ENCODE measurements at places on chromosomes 3 and 15.

GRCh38 chr3:195715583-195716266 is 5.1 kb upstream of the MUC20 start:
- H3K36me3 ChIP-seq: no peaks in the 10 kb centered on the region
- no peak overlapping the region for H3K4me3 ChIP-seq
- DNase-seq: no peak

GRCh38 chr3:127889461-127889863 is 25.6 kb upstream of the KBTBD12 start:
- DNase-seq: no peak
- peaks cover 10% of the 10 kb centered on the region for H3K36me3 ChIP-seq
- H3K4me1 ChIP-seq: no peaks in the 10 kb centered on the region
- no peaks in the 10 kb centered on the region for H3K27me3 ChIP-seq
- no peak overlapping the region for H3K27ac ChIP-seq
- no peak overlapping the region for H3K4me3 ChIP-seq

DNA sequence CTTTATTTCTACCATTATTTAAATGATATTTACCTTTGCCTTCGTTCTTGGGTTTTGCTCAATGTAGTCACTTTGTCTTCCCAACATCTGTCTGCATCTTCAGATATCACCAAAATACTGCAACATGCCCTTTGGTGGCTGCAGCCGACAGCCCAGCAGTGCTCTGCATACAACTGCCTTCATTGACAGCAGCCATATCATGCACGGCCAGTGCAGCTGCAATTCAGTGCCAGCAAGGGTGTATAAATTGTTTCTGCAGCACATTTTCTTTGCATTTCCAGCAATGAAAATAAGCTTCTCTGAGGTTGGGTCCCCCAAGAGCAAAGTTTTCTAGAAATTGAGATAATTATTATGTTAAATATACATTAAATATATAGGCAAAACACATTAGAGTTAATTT is 6.0 kb upstream of the PLSCR5 start:
- no peaks in the 10 kb centered on the region for H3K36me3 ChIP-seq
- no peaks in the 10 kb centered on the region for H3K27me3 ChIP-seq
- DNase-seq: no peak
- no peak overlapping the region for H3K4me3 ChIP-seq
- H3K4me1 ChIP-seq: no peaks in the 10 kb centered on the region

DNA sequence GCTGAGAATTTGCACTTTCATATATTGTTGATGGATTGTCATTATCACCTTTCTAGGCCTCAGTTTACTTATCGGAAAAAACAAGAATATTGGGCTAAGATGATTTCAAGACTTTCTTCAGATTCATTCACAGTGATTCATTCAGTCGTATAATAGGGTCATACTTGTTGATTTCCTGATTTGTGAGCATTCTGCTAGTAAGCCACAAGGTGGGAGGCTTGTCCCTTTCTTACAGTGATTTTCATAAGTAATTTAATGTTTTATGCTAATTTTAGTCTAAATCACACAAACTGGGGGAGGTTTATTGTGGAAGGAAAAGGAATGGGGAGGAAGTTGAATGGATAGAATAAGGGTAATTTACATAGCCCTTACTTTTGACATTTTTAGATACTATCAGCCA is 126.8 kb upstream of the GOLGA6L4 start:
- no peak overlapping the region for H3K4me3 ChIP-seq
- H3K4me1 ChIP-seq: no peaks in the 10 kb centered on the region
- no peak for DNase-seq
- H3K36me3 ChIP-seq: no peaks in the 10 kb centered on the region
- H3K27ac ChIP-seq: no peak overlapping the region

- H3K27me3 ChIP-seq: no peaks in the 10 kb centered on the region
- H3K4me3 ChIP-seq: no peak overlapping the region
- no peaks in the 10 kb centered on the region for H3K36me3 ChIP-seq
- H3K27ac ChIP-seq: no peak overlapping the region
- peaks cover 3% of the 10 kb centered on the region for H3K4me1 ChIP-seq
Measured at GRCh38 chr15:29449136-29449535, 179.5 kb upstream of the NSMCE3 start.

- H3K27me3 ChIP-seq: no peaks in the 10 kb centered on the region
- no peak overlapping the region for H3K4me3 ChIP-seq
- no peak overlapping the region for H3K27ac ChIP-seq
- no peaks in the 10 kb centered on the region for H3K4me1 ChIP-seq
Measured at GRCh38 chr3:195467641-195468390, 25.0 kb upstream of the ACAP2 start.

GRCh38 chr15:58331560-58331912 is 100.3 kb upstream of the LIPC start:
- no peak overlapping the region for H3K4me3 ChIP-seq
- H3K27ac ChIP-seq: peak overlapping the region; percentile 2
- peaks cover 15% of the 10 kb centered on the region for H3K36me3 ChIP-seq

GRCh38 chr3:38250198-38250597 is 15.4 kb upstream of the SLC22A13 start:
- no peak overlapping the region for H3K27ac ChIP-seq
- no peak overlapping the region for H3K4me3 ChIP-seq
- peaks cover 61% of the 10 kb centered on the region for H3K36me3 ChIP-seq
- H3K27me3 ChIP-seq: no peaks in the 10 kb centered on the region
- no peaks in the 10 kb centered on the region for H3K4me1 ChIP-seq
- no peak for DNase-seq

GRCh38 chr15:40105517-40106202 is 3.0 kb downstream of the BMF start:
- no peaks in the 10 kb centered on the region for H3K27me3 ChIP-seq
- H3K27ac ChIP-seq: no peak overlapping the region
- H3K36me3 ChIP-seq: peaks cover 33% of the 10 kb centered on the region
- no peak for DNase-seq
- peak overlapping the region; percentile 97 for H3K4me3 ChIP-seq

DNA sequence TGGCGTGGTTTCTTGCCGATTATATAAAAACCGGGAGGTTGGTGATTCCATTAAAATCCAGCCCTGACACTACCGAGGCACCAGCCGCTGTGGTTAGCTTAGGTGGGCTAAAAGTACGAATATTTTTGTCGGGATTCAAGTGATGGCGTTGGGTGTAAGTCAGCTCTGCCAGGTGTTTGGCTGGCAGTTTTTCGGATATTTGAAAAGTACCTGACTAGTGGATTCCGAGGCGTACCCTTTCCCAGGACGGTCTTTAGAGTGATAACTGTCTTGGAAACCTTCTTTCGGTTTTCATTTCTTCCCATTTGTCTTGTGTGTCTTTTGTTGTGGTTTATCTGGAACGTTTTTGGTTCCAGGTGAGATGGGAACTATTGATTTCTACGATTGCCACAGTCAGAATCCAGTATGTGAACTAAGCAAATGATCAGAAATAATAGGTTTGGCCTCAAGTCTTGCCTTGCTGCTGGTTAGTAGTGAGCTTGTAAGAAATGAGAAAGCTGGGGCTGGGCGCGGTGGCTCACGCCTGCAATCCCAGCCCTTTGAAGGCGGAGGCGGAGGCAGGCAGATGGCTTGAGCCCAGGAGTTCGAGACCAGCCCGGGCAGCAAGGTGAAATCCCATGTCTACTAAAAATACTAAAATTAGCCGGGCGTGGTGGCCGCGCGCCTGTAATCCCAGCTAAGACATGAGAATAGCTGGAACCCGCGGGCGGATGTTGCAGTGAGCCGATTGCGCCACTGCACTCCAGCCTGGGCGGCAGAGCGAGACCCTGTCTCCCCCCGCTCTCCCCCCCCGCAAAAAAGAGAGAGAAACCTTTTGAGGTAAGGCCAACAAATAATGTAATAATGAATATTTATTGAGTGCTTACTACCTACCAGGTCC is 1.4 kb downstream of the FYTTD1 start:
- H3K4me1 ChIP-seq: no peaks in the 10 kb centered on the region
- H3K4me3 ChIP-seq: peak overlapping the region; percentile 81
- H3K27ac ChIP-seq: no peak overlapping the region

DNA sequence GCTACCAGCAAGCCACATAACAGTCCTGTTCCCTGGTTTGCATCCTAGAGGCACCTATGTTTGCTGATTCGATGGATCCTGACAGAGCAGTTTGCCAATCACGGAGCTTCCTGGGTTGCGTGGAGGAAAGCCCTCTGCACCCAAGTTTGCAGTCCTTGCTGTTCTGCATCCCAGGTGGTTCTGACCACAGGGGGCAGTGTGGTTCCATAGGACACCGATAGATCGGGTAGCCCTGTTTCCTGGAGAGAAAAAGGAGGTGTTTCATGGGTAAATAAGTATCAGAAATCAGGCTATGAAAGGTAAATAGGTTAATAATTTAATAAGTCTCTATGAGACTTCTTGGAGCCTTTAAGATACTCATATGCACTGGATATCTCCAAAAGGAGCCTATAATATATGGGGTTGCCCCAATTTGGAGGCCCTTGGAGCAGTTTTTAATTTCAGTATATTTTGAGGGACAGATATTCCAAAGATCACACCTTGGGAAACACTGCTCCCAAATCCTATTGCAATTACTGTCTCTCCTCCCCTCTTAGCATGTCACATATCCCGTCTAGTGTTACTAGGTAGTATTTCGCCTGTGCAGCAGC is 194.6 kb upstream of the TPM1 start:
- H3K27me3 ChIP-seq: no peaks in the 10 kb centered on the region
- peak; percentile 83 for DNase-seq
- no peak overlapping the region for H3K27ac ChIP-seq
- peaks cover 27% of the 10 kb centered on the region for H3K4me1 ChIP-seq
- H3K36me3 ChIP-seq: 0 out of 3 replicates have a peak, but pooled peaks cover 2% of the 10 kb centered on the region

DNA sequence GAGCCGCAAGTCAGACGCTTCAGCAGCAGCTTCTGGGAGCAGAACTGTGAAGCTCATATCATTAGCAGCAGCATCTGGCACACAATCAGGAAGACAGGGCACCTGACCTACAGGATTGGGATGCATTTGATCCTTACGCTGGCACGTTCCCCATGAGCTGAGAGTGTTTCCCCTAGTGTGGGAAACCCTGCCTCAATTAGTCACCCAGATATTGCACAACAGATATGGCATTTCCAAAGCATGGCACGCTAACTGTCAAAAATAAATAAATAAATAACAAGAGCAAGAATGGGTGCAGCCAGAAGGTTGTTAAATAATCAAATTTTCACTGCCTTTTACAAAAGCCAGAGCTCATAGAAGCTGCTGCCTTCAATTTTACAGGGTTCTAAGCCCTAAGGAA is 189.6 kb upstream of the THBS1 start:
- H3K27ac ChIP-seq: no peak overlapping the region
- no peak overlapping the region for H3K4me3 ChIP-seq
- no peaks in the 10 kb centered on the region for H3K27me3 ChIP-seq

GRCh38 chr3:167445491-167445890 is 28.4 kb downstream of the SERPINI2 start:
- no peak for DNase-seq
- no peak overlapping the region for H3K4me3 ChIP-seq
- peaks cover 2% of the 10 kb centered on the region for H3K36me3 ChIP-seq
- H3K4me1 ChIP-seq: no peaks in the 10 kb centered on the region
- H3K27ac ChIP-seq: no peak overlapping the region

DNA sequence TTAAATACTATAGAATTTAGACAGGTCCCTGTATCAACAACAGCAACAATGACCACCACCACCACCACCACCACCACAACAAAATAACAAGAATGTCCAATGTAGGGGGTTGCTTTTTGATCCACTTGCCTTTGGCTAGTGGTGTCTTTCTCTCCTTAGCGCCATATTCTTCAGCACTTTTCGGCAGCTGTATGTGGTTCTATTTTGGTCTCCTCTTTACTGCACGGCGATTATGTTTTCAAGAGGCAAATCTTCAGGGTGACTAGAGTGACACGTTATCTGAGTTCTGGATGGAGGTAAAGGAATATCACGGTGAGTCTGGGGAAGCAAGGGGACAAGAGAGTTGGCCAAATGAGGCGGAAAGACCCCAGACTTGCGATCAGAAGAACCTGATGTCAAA is 56.1 kb downstream of the ST6GAL1 start:
- DNase-seq: no peak
- peaks cover 70% of the 10 kb centered on the region for H3K36me3 ChIP-seq
- H3K27ac ChIP-seq: no peak overlapping the region
- H3K27me3 ChIP-seq: no peaks in the 10 kb centered on the region

GRCh38 chr3:196354132-196354531 is 15.9 kb upstream of the TM4SF19 start:
- H3K4me1 ChIP-seq: no peaks in the 10 kb centered on the region
- no peaks in the 10 kb centered on the region for H3K27me3 ChIP-seq
- peaks cover 59% of the 10 kb centered on the region for H3K36me3 ChIP-seq

GRCh38 chr15:53115563-53115962 is 325.4 kb upstream of the ONECUT1 start:
- no peak for DNase-seq
- H3K27me3 ChIP-seq: no peaks in the 10 kb centered on the region
- H3K27ac ChIP-seq: no peak overlapping the region

DNA sequence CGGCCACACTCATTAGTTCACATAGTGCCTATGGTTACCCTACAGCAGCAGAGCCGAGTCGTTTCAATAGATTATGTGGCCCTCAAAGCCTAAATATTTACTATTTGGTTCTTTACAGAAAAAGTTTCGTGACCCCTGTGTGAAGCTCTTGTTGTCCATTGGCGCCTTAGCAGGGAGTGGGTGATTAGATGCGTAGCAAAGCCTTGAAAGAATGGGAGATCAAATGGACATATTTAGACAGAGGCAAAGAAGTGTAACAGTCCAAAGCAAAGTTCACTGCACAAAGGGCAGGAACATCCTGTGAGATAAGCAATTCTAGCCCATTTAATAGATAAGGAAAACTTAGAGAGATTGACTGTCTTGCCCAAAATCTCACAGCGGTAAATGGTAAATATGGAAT is 247.4 kb upstream of the TRIM42 start:
- H3K4me1 ChIP-seq: no peaks in the 10 kb centered on the region
- H3K27me3 ChIP-seq: no peaks in the 10 kb centered on the region
- no peak overlapping the region for H3K4me3 ChIP-seq
- no peak for DNase-seq
- no peaks in the 10 kb centered on the region for H3K36me3 ChIP-seq
- H3K27ac ChIP-seq: no peak overlapping the region

DNA sequence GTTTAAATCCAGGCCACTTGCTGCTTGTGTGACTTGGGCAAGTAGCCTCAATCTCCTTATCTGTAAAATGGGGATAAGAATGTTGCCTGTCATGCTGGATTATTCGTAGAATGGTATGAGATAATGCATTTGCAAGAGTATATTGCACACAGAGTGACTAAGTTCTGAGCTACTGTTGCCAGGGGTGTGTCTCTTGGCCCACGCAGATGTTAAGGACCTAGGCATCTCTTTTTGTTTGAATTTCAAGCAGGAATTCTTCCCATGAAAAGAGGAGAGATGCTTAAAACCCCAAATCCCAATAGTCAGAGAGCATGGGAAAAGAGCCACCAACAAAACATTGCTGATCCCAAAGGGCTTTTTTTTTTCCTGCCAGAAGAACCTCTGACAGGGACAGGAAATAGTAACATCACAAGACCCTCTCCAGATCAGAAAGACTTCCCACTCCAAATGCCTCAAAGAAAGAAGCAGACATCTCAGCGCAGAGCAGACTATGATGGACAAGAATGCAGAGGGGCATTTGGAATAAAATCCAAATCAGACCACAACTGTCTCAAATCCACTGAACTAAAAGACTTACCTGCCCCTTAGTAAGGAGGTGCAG is 90.5 kb downstream of the MRPL46 start:
- H3K36me3 ChIP-seq: no peaks in the 10 kb centered on the region
- H3K27me3 ChIP-seq: no peaks in the 10 kb centered on the region
- H3K4me3 ChIP-seq: no peak overlapping the region
